CD4-positive, alpha-beta T cell treated with Interferon gamma for 1 hour (primary cell): ENCODE measurements at places on chromosomes 7 and 10.

- DNase-seq, result no peak
These were observed 48.4 kb downstream of the MPP7 start for GRCh38 chr10:28254290-28254985.

GRCh38 chr10:60708666-60709065 is 69.6 kb upstream of the CDK1 start:
- no peak for DNase-seq

DNA sequence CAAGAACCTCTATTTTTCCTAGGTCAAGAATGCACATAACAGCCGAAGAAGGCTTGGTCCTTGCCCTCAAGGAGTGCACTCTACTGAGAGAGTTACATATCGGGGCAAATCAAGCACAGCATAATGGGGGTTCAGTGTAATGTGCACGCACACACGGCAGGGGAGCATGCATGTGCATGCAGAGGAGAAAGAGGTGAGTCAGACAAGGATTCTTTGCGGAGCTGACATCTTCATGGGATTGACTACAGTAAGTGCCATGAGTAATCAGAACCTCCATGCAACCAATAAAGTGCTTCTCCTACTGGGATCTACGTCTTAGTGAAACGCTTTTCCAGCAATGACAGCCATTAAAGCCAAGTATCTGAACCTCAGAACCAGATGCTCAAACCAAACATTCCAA is 123.6 kb downstream of the RNF216 start:
- no peak for DNase-seq

- no peak for DNase-seq
These were observed 269.3 kb upstream of the TEX47 start for GRCh38 chr7:89064831-89065230.

DNA sequence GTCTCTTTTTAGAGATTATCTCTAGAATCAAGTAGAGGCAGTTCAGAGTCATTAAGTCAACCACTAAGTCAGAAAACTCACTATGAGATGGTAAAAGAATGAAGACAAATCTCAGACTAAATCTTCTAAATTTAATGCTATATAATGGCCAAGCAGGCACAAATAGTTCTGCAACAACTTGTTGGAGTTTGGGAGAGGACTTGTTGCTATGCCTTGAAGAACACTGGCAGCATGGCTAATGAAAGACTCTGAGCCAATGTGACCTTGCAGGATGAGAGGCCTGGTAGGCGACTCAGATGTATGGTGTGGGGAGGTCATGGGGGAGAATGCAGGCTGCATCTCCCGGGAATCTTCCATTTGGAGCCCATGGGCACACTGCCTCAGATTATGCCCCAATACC is 128.7 kb downstream of the C1GALT1 start:
- DNase-seq, result no peak

- DNase-seq, result no peak
These were observed 210.1 kb upstream of the KCTD7 start for GRCh38 chr7:66418537-66418936.

DNA sequence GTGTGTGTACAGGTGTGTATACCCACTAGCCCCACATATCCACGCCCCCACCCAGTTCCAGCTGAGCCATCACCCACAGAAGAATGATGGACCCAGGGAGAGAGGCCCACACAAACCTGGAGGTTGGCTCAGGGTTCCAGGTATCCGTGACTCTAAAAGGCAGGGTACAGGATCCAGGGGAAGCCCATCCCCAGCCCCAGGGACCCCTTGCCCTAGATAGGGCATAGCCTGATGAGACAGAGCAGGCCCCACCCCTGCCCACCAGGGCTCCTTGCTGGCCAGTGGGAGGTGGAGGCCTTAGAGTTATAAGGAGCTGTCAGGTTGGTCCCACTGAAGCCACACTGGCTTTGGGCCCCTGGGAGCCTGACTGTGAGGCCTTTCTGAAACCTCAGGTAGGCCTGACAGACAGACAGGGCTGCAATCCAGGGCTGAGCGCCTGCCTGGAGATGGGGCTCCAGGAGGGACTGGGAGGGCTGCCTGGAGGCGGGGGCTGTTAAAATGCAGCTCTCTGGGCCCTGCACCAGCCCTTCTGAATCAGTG is 93.5 kb downstream of the WDR11 start:
- no peak for DNase-seq

GRCh38 chr10:129942936-129943715 is 20.9 kb downstream of the EBF3 start:
- DNase-seq, result no peak

DNA sequence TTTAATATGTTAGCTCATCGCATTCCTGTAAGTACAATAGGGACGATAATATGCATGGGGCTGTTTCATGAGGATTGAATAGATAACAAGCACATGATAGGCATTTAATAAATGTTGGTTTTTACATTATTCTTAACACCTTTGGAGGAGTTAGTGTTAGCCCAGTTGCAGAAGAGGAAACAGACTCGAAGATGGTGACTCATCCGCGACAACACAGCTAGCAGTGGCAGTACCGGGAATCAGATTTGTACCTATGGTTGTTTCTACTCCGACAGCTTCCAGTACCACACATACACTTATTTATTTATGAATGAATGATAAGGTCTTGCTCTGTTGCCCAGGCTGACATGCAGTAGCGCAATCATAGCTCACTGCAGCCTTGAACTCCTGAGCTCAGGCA is 2.9 kb downstream of the LRMDA start:
- no peak for DNase-seq

DNA sequence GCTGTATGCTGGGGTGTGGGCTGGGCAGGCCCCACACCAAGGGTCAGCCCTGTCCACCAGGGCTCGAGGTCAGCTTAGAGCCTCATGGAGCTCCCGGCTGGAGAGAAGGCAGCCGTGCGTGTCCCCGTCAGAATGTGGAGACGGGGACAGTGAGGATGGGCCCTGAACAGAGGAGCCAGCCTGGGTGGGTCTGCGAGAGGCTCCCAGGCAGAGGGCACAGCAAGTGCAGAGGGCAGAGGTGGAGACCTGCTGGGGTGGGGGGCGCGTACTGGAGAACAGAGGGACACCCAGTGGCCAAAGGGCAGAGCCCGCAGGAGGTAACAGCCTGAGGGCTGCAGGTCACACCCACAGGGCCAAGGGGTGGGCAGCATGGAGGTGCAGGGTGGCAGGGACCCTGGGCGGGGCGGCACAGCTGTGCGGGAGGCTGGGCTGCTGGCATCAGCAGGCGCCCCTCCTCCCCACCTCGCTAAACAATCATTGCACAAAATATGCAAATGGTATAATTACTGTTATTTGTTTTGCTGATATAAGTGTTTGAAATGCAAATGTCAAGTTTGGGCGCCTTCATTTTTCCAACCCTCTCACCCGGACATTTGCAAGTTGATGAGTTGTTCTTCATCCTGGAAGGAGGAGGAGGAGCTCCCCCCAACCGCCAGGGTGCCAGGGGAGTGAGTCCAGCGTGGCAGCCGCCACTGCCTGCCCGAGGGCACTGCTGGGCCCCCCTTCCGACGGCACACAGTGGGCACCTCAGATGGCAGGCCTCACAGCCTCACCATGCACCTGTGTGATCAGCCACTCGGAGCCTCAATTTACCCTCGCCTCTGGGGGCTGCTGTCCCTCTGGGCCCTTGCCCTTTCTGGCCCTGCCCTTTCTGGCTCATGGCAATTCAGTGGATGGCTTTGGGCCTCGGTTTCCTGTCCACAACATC is 35.0 kb downstream of the ELFN1 start:
- DNase-seq, result no peak

GRCh38 chr10:7421526-7421925 is 10.7 kb upstream of the SFMBT2 start:
- no peak for DNase-seq

- DNase-seq, result no peak
These were observed 76.7 kb downstream of the EZH2 start for GRCh38 chr7:148807436-148807835.

DNA sequence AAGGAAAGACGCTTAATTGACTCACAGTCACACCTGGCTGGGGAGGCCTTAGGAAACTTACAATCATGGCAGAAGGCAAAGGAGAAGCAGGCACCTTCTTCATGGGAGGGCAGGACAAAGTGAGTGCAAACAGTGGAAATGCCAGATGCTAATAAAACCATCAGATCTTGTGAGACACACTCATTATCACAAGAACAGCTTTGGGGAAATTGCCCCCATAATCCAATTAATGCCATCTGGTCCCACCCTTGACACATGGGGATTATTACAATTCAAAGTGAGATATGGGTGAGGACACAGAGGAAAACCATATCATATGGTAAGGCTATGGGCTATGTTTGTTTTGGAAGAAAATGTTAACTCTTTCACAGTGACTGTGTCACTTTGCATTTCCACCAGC is 1272.5 kb upstream of the CELF2 start:
- no peak for DNase-seq

- no peak for DNase-seq
These were observed 331.6 kb downstream of the GFRA1 start for GRCh38 chr10:115941361-115941771.

DNA sequence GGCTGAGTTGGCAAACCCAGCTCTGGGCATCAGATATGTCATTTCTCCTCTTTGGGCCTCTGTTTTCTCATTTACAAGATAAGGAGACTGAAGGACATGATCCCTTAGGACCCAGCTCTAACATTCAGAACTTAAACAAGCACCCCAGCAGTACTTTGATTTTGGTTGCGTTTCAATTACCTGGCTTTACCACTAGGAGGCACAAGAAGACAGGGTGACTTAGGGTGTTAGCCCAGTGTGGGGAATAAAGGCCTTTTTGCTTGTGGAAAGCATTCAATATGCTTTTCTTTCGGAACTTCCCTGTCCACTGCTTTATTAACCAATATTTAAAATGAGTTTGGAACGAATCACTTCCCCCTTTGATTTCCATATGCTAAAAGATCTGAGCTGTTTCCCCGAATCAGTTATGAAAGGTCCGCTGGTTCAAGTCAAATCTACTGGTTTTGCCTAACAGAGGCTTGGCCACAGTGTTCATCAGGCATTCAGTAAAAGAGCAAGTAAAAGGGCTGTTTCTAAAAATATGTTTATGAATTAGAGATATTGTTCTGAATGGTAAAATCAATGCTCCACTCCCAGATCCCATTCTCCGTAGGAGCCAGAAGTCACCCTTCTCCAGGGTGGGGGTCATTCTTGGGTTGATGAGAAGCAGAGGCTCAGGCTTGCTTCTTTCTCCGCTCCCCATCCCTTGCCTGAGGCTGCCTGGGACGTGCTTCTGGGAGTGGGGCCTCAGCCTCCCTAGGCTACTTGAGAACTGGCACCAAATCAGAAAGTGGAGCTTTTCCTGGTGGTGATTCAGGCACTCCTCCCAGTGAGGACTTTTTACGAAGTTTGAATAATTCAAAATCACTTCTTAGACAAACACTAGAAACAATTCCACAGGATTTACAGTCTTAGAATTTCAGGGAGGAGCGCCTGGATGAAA is 105.5 kb downstream of the MYOF start:
- peak; percentile 41 for DNase-seq

- peak; percentile 36 for DNase-seq
These were observed 856 bp downstream of the ARHGAP21 start for GRCh38 chr10:24722676-24723385.

DNA sequence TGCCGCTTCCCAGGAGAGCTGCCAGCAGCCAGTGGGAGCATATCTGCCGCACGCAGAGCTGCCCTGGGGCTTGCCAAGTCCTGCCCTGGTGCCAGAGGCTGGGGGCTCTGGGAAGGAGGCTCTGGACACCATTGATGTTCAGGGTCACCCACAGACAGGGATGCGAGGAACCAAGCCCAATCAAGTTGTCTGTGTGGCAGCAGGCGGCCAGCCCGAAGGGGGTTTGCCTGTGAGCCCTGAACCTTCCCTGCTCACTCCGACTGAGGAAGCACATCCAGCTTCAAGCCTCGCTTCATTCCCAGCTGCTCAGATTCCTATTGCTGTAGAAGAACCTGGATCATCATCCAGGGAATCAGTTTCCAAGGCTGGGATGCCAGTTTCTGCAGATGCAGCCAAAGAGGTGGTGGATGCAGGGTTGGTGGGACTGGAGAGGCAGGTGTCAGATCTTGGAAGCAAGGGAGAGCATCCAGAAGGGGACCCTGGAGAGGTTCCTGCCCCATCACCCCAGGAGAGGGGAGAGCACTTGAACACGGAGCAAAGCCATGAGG is 94.6 kb downstream of the TACC2 start:
- no peak for DNase-seq

- DNase-seq, result no peak
These were observed 207.6 kb upstream of the KLF6 start for GRCh38 chr10:3992382-3993178.

- no peak for DNase-seq
These were observed 87.2 kb upstream of the AGK start for GRCh38 chr7:141463986-141464385.
